Smooth muscle cell of the umbilical artery (primary cell): ENCODE measurements at places on chromosomes 16 and 17. TPM values are rescaled to one million over a fixed set of nuclear protein-coding genes. Genes with fewer than 3 reads are reported as not detected.

C16orf74 gene
- 11.6 and 12.6 TPM in 2 replicates for total RNA-seq

TNFRSF17 gene
- total RNA-seq = not detected in 2 replicates

DHRS7C gene
- not detected in 2 replicates for total RNA-seq

ABCA8 gene
- 43.0 and 80.8 TPM in 2 replicates for total RNA-seq

SLC38A8 gene
- not detected in 2 replicates for total RNA-seq

FOXL1 gene
- total RNA-seq = 1.8 and 4.8 TPM in 2 replicates

GAST gene
- not detected in 2 replicates for total RNA-seq

ARL5C gene
- total RNA-seq = not detected in 2 replicates

RANGRF gene
- total RNA-seq = 5.0 and 5.9 TPM in 2 replicates
